Activated T-cell treated with anti-CD3 and anti-CD28 coated beads, Interleukin-2, amount 50 U/mL, for 48 hours (primary cell): ENCODE measurements at places on chromosomes 3 and 15.
A peak's percentile ranks its signal among the peaks of the same experiment; 100 is the strongest.

DNA sequence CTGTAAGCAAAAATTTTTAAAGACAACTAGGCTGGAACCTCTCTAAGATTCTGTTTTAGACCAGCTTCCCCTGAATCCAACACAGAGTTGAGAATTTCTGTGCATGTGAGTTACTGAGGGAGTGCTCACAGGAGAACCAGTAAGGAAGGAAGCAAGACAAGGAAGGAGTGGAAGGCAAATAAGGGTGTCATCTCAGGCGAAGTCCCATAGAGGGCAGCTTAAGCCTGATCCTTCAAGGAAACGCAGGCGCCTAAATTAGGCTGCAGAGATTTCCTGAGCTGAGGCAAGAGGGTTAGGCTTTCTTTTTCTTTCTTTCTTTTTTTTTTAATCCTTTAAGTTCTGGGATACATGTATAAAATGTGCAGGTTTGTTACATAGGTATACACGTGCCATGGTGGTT, 36.2 kb upstream of the COL6A6 start:
- no peak for DNase-seq

- no peak for DNase-seq
Observed at GRCh38 chr3:138833899-138834595, 681 bp downstream of the PIK3CB start.

DNA sequence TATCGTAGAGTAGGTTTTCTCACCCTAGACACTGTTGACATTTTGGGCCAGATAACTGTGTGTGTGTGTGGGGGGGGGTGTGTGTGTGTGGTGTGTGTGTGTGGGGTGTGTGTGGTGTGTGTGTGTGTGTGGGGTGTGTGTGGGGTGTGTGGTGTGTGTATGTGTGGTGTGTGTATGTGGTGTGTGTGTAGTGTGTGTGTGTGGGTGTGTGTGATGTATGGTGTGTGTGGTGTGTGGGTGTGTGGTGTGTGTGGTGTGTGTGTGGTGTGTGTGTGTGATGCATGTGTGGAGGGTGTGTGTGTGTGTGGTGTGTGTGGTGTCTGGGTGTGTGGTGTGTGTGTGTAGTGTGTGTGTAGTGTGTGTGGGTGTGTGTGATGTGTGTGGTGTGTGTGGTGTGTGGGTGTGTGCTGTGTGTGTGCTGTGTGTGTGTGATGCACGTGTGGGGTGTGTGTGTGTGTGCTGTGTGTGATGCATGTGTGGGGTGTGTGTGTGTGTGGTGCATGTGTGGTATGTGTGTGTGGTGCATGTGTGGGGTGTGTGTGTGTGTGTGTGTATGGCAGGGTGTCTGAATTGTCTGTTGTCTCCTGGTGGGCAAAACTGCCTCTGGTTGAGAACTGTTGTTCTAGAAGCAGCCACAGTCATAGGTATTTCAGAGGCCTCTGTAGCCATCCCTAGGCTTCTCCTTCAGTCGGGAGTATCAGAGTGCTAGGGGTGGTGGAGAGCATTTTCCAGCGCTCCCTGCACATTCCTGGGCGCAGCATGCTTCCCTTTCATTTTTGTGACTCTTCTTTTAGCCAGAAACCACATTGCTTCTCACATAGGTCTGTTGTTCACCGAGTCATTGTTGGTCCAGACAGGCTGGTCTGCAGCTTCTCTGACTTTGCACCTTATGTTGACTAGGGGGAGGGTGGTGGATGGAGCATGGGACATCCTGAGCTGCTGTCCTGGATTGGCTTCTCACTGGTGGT, 84.4 kb downstream of the THSD4 start:
- DNase-seq, result no peak

GRCh38 chr15:70936326-70936725, 43.7 kb downstream of the LRRC49 start:
- no peak for DNase-seq

DNA sequence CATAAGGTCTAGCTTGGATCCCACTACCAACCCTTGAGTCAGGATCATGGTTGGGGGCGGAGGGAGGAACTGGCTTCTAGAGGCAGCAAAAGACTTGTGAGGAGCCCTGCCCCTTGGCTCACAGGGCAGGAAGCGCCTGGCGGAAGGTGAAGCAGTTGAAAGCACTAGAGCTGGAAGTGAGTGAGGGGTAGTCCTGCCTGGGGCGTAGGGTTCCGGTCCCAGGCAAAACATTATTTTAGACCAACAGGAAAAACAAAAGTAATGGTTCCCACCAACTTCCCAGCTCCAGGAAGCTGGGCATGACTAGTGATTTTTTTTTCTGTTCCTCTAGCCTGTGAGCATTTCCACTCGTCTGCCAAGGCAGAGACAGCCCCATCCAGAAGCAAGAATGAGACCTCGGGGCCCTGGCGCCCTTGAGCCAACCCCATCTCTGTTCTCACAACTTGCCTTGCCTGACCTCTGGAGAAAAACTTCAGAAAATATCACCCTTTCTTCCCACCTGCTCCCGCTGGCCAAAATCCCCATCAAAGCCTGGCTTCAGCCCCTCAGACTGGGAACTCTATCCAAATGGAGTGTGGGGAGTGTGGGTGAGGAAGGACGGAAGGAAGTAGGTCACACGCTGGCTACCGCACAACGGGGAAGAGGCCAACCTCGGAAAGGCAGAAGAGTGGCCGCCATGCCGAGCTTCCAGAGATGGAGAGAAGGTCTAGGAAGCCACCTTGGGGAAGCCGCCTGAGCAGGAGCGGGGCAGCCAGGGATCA, 57.5 kb downstream of the RBPMS2 start:
- DNase-seq, result no peak

DNA sequence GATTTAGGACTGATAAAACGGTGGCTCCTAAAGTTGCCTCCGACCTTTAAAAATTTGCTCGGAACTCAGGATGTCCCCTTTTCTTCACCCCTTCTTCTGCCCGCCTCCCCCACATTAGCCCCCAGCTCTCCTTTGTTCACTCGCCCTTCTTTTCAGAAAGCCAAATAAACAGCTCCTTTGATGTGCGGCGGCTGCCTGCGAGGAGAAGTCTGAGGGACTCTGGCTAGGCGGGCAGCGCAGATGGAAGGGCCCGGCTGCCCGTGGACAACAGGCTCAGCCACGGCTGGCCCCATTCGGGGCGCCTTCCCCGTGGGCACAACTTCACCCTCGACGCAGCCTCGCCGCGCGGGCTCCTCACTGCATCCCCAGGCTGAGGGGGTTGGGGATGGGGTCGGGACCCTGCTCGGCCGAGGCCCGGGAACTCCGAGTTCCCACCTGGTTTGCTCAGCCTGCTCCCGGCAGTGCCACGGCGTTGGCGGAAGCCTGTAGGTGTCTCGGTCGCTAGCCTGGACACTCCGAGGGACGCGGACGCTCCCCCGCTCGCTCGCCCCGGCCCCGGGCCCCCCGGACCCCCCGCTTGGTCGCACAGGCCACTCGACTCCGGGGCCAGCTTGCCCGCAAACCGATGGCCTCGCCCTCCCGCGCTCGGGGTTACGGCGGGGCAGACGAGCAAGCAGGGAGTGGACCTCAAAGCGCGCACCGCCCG, 897 bp upstream of the TLE3 start:
- peak; percentile 57 for DNase-seq

GRCh38 chr3:30273304-30274072, 332.9 kb upstream of the TGFBR2 start:
- no peak for DNase-seq

DNA sequence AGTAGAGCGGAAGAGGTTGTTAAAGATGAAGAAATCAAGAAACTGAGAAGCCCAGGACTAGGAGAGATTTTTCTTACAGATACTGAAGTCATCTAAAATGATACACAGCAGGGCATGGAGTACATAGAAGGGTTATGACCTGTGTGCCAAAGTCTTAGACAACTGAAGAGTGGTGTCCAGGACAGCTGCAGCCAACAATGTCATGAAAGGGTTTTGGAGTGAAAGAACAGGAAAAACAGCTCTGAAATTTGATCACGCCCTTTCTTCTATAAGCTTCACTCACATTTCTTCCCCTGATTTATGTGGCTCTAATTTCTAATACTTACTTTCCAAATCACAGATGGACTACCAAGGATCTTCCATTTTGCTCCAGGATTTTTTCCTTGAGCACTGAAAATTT, 3.0 kb downstream of the CFAP20DC start:
- DNase-seq, result no peak

- DNase-seq, result no peak
Observed at GRCh38 chr3:128518587-128519490, 25.8 kb upstream of the GATA2 start.

GRCh38 chr3:132635052-132635451, 24.6 kb downstream of the ACAD11 start:
- DNase-seq, result no peak

DNA sequence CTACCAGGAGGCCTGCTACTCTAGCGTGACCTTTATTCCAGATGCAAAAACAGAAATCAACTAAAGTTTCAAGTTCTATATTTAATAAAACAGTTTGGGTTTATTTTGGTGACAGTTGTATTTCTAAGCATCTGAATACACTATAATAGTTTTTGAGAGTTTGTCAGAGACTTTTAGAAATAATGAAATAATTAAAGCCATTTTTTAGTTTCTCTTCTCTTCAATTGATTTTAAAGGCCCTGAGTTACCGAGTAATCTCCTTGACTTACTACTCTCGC, 523.4 kb downstream of the CADM2 start:
- DNase-seq, result no peak

DNA sequence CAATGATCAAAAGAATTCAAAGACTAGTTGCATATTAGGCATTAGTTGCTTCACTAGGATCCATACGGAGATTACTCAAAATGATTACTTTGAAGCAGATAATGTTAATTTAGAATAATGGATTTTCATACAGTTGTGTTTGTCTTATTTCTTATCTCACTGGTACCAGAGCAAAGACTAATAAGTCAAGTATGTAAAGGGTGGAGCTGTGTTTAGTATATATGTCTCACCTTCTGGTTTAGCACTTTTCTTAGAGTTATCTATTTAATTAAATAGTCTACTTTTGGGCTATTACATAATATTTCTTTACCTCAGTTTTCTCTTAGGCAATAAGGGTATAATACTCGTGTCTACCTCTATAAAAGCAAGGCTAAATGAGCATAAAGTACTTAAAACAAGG, 18.8 kb downstream of the TMEM207 start:
- DNase-seq, result no peak

GRCh38 chr15:48856942-48857341, 21.0 kb upstream of the EID1 start:
- DNase-seq, result no peak

DNA sequence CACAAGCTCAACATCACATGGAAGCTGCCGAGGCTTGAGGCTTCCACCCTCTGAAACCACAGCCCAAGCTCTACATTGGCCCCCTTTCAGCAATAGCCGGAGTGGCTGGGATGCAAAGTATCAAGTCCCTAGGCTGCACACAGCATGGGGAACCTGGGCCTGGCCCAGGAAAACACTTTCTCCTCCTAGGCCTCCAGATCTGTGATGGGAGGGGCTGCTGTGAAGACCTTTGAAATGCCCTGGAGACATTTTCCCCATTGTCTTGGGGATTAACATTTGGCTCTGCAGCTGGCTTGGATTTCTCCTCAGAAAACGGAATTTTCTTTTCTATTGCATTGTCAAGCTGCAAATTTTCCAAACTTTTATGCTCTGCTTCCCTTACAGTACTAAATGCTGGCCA, 18.2 kb downstream of the HRG start:
- no peak for DNase-seq

DNA sequence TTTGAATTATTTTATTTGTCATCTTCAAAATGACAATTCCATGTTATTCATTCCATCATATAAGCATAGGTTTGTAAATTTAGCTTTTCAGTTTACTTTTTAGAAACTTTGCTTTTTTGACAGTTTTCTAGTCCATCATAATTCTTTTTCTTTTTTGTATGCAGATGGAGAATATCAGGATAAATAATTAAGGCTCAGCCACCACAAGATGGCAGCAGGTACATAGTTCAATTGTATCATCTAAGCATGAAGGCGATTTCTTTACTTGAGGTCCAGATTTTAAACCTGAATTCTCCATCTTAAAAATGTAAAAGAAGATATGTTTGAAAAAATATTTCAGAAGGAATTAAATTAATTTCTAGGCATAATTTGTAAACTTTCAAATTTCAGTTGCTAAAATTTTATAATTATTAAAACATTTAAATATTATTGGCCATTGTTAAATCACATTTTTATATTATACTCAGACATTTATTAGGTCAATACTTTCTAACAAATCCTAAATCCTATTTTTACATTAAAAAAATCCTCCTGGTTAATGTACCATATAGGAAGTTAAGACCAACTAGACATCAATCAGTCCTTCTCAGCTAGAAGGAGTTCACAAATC, 15.1 kb downstream of the PLSCR5 start:
- DNase-seq, result no peak

GRCh38 chr3:122014741-122015140, 7.3 kb downstream of the ILDR1 start:
- no peak for DNase-seq

DNA sequence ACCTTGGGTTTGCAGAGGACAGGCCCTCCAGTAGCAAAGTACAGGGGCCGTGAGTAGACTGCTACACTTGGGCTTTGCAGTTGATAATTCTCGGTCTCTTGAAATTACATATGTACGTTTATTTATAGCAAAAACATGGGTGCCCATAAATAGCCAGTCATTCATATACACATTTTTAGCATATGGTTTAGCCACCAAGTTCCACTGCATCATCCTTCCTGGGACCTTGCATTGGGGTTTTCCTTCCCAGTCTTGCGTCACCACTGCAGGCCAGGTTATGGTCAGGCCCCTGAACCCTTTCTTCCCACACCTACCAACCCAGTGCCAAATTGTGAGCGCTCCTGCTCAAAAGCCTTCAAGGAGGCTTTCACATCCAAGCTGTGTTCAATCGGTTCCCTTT, 12.7 kb downstream of the KLHL25 start:
- DNase-seq, result no peak

DNA sequence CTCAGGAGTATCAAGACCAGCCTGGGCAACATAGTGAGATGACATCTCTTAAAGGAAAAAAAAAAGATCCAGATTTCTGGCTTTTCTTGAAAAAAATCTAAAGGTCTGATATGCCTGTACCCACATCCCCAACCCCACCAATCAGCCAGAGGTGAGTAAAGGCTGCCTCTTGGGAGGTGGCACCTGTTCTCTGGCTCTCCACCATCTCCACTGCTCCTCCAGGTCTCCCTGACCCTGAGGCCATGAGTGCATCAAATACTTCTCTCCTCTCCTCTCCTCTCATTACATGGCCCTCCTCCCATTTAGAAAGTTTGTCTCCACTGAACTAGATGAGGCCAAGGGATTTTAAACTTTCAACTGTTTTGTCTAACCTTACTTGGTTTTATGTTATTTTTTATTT, 5.2 kb downstream of the SIAH2 start:
- DNase-seq, result no peak

GRCh38 chr15:82630033-82630432, 17.1 kb downstream of the CPEB1 start:
- DNase-seq, result no peak

GRCh38 chr3:111541911-111542483, at the start of gene CD96:
CD96 (plus strand) TSS chr3:111542197; CDS start chr3:111542249, 52 bp downstream.
- DNase-seq, result peak; percentile 65

DNA sequence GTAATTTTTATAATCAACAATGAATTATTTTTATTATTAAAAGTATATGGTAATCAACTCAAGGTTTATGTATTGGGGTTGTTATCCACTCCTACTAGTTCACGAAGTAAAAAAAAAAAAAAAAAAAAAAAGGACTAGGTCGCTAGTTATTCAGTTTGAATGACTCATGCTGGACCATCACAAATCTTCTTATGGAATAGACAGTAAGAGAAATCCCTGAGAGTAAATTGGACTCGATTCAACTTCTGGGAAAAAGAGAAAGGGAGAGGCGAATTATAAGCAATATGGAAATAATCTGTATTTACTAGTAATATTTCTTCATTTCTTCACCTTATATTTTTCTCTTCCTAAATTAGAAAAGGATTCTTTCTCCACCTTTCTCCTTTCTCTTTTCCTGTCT, 2.0 kb downstream of the MYEF2 start:
- no peak for DNase-seq
